Occipital lobe (tissue), 3 donors: ENCODE measurements at places on chromosomes 13 and 19. TPM values are rescaled to one million over a fixed set of nuclear protein-coding genes. Genes with fewer than 3 reads are reported as not detected.

Gene RAVER1
- 3.0 TPM for total RNA-seq

Gene ANGPTL8
- not detected for total RNA-seq

Gene KLHL1
- 106 TPM for total RNA-seq

Gene KLK3
- not detected for total RNA-seq

Gene CEACAM7
- total RNA-seq: not detected

Gene ZNF507
- total RNA-seq: 33.7 TPM

Gene MAB21L1
- 0.94 TPM for total RNA-seq

Gene CD70
- total RNA-seq: not detected

Gene KLK14
- total RNA-seq: not detected

Gene U2AF2
- total RNA-seq: 65.8 TPM

Gene PRTN3
- not detected for total RNA-seq

Gene KCNK6
- total RNA-seq: 0.31 TPM

Gene NCAN
- 161 TPM for total RNA-seq

Gene ZNF284
- total RNA-seq: 8.3 TPM

Gene ZNF439
- 36.5 TPM for total RNA-seq

Gene SPTBN4
- total RNA-seq: 27.5 TPM

Gene POLR2E
- 31.8 TPM for total RNA-seq

Gene CEACAM4
- not detected for total RNA-seq

Gene SULT2A1
- not detected for total RNA-seq

Gene TGFBR3L
- not detected for total RNA-seq

Gene GPR12
- 34.8 TPM for total RNA-seq

Gene GNA15
- 1.9 TPM for total RNA-seq

Gene SPPL2B
- 22.6 TPM for total RNA-seq

Gene KLK15
- not detected for total RNA-seq

Gene PROZ
- not detected for total RNA-seq

Gene SIRT2
- total RNA-seq: 57.2 TPM

Gene C19orf81
- 2.3 TPM for total RNA-seq

Gene RNF17
- total RNA-seq: not detected

Gene LRRC63
- 2.0 TPM for total RNA-seq

Gene SCEL
- total RNA-seq: 0.31 TPM

Gene OR4F17
- not detected for total RNA-seq

Gene UNC13A
- total RNA-seq: 29.6 TPM

Gene C2CD4C
- total RNA-seq: 16.1 TPM

Gene IGFL3
- total RNA-seq: not detected

Gene DAND5
- not detected for total RNA-seq

Gene LIM2
- not detected for total RNA-seq
